CD4-positive, alpha-beta T cell treated with Interleukin-17A for 1 hour (primary cell): ENCODE measurements at places on chromosomes 6 and 20.

DNA sequence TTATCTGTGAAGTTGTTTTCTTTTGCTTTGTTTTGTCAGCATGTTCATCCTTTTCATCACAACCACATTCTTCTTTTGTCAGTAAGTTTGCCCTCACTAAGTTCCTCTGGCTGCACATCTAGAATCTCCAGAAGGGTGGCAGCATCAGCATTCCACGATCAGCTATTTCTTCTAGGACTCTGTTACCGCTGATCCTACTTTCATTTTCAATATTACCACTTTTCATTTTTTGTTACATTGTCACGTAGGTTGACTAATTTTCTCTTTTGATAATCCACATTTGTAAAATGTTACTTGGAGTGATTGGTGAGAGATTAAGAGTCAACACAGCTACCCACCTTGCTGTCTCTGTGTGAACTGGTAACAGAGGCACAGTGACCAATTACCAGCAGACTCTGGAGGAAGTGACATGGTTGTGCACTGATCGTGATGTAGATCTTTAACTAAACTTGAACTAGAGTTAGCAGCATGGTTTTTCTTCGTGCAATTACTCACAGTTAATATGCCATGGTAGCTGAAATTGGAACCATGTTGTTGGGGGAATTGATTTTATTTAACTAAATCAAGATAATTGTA, 307.9 kb upstream of the SLC35B3 start:
- DNase-seq, result no peak

GRCh38 chr6:39200498-39201020, 28.7 kb downstream of the KCNK5 start:
- DNase-seq, result no peak

- no peak for DNase-seq
Measured at GRCh38 chr6:54135665-54136369, 24.6 kb downstream of the MLIP start.

DNA sequence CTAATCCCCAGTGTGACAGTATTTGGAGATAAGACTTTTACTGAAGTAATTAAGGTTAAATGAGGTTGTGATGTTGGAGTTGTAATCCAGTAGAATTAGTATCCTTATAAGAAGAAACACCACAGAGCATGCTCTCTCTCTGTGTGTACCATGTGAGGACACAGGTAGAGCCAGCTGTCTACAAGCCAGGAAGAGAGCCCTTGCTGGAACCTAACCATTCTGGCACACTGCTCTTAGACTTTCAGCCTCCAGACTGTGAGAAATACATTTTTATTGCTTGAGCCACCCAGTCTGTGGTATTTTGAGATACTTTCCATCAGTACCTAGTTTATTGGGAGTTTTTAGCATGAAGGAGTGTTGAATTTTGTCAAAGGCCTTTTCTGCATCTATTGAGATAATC, 110.2 kb downstream of the PHF3 start:
- DNase-seq, result no peak

DNA sequence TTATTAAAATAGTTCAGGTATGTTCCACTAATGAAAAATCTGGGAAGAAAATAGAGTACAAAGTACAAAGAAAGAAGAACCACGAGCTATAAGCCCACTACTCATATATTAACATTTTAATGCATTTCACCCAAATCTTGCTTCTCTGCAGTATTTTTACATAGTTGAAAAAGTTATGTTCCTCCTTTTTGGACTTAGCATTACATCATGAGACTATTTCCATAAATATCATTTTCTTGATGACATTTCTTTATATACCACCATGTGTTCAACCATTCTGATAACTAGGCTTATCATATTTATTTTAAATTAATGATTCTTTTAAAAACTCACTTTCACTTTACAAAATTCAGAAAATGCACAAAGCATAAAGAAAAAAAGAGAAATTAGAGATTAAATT, 3.0 kb downstream of the IPCEF1 start:
- no peak for DNase-seq

DNA sequence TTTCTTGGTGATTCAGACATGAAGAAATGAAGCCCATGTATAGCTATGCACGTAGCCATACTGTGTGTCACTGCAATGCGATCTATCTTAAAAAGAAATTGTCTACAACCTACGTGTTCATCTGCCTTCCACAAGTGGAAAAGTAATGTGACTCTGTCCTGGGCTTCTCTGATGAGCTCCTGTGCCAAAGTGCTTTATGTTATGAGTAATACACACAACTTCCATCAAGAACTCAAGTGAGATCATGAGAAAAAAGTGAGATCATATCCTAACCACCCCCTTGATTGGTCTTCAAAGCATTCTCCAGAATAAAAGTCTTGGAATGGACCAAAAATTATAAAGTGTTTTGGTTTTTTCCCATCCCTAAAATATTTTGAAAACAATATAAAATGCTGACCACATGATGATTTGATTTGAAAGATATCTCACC, 114.3 kb downstream of the DST start:
- no peak for DNase-seq
